ENCODE measurements at places on chromosomes 1 and 21.

DNA sequence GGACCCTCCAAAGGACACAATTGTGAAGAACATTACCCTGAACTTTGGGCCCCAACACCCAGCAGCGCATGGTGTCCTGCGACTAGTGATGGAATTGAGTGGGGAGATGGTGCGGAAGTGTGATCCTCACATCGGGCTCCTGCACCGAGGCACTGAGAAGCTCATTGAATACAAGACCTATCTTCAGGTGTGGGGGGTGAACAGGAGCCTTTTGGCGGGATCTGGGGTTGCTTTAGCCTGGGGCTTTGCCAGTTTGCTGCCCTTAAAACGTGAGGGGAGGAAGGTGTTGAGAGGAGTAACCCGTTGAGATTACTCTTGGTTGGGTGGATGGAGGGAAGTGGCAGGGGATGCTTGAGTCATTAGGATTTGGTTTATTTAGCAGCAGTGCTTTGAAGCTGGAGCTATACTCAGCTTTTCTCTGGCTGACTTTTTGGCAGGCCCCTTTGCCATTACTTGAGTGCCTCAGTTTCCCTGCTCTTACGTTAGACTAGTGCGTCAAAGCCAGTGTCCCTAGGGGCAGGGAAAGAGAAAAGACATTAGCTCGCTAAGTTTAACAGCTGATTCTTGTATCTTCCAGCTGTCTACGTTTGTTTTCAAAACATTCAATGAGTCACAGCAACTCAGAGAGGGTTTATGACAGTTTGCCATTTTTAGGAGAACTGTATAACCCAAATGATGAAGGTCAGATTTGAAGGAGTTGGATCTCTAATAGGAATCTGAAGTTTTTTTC lies 4.4 kb downstream of the NDUFS2 start:
- no peak for DNase-seq

DNA sequence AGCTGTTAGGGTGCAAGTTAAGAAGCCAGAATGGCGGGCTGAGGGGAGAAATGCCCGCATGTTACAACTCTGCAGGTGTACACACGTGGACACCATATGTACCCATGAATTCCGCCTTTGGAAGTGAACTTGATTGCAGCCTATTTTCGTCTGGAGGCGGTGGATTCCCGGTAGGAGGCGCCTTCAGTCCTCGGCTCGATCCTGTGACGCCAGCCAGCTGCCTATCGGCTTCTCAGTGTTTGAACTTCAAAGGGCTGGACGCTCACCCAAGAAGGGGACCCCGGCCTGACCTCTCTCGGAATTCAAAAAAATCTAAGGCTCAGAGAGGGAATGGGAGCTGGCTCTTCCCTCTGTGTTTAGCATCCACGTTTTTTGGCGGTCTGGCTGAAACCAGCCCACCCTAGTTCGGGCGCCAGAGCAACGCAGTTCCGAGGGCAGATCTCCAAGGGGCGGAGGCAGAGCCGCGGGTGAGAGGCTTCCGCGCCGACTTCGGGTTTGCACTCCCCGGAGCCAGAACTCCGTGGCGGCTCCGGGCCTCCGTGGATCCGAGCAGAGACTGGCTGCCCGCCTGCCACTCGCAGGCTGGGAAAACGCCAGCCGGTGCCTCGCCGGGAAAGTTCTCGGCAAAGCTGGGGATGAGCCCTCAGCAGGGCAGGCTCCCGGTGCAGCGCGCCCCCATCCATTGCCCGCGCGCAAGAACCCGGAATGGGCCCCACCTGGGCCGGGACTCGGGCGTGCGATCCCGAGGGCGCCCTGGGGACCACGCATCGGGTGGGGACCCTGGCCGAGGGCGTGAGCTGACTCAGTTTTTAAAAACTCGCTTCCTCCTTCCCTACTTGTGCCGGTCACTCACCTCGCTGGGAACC lies 996 bp upstream of the TMEM51 start:
- DNase-seq, result peak; percentile 92

- DNase-seq, result no peak
These were observed 1.2 kb upstream of the FHAD1 start for GRCh38 chr1:15245593-15246360.

DNA sequence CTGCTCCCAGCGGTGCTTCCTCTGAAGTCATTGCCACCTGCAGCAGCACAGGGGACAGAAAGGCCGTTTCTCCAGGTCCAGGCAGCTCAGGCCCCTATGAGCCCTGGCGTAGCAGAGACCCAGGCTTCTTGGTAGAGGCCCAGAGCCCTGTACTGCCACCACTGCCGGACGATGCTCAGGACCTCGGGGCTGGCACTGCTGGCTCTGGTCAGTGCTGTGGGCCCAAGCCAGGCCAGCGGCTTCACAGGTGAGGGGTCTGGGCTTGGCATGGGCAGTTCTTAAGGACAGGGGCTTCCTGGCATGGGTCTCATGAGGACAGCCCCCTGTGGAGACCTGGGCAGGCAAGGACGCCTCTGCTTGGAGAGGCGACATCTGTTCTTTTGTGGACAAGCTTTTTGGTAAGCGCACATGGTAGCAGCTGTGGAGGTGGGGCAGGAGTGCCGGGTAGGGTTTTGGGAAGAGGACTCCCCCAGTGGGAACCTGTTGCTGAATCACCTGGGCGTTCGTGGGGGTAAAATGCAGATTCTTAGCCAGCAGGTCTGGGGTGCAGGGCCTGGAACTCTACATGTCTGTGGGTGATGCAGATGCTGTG lies at the start of gene UMODL1:
Gene UMODL1, plus strand, starts transcription at position 172 of the 592 bp plus-strand sequence. Its CDS starts 0 bp downstream, at position 172.
- DNase-seq, result no peak

GRCh38 chr1:67689267-67690017 lies 4.4 kb downstream of the GADD45A start:
- DNase-seq, result no peak

DNA sequence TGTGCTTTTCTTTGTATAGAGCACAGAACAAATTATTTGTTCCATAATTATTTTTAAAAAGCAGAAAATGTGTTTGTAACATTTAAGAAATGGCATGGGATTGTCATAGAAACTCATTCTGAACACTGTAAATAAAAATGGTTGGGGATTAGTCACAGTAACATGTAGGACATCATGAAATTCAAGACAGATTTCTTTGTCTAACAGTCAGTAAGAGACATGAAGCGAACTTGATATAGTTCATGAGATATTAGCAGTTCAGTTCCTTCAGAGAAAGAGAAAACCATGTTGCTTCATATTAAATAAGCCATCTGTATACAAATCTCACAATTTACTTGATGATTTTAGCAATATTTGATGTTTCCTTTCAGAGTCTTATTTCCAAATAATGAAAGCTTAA lies 19.7 kb downstream of the NFIA start:
- no peak for DNase-seq

DNA sequence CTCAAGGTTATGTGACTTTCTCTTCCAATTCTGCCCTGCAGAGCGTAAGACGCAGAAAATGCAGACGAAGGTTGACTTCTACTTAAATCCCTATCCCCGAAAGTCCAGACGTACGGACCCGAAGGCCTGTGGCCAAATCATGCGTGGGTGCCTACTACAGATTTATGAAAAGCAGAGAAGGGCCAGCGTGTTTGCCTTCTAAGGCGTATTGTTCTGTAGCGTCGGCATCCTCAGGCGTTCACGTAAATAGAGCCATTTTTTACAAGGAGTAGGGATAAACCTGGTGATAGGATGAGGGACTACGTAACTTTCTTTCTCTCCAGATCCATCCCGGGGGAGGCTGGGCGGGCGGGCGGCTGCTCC lies 222 bp upstream of the GIPC2 start:
- no peak for DNase-seq

GRCh38 chr1:201603613-201604232 lies 64.8 kb downstream of the NAV1 start:
- no peak for DNase-seq

GRCh38 chr1:59433440-59433813 lies 136.5 kb downstream of the FGGY start:
- no peak for DNase-seq

- no peak for DNase-seq
These were observed 16.0 kb downstream of the COL9A2 start for GRCh38 chr1:40301066-40301465.

DNA sequence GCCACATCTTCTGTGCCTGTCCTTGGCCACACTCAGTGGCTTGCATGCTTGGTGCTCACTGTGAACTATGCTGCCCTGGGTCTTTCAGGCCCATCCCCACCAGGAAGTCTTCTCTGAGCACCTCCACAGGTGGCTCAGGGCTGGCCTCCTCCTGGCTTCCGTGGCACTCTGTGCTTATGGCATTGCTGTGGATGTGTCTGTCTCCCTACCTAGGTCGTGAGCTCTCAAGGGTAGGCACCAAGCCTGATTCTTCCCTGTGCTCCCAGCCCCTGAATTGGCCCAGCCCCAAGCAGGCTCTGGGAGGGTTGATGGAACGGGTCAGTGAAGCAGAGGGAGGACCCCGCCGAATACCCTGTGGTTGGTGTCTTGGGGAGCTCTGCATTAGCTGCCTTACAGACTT lies 197.7 kb upstream of the EDN2 start:
- no peak for DNase-seq

GRCh38 chr1:20216574-20216973 lies 30.3 kb upstream of the PLA2G2C start:
- peak; percentile 64 for DNase-seq

DNA sequence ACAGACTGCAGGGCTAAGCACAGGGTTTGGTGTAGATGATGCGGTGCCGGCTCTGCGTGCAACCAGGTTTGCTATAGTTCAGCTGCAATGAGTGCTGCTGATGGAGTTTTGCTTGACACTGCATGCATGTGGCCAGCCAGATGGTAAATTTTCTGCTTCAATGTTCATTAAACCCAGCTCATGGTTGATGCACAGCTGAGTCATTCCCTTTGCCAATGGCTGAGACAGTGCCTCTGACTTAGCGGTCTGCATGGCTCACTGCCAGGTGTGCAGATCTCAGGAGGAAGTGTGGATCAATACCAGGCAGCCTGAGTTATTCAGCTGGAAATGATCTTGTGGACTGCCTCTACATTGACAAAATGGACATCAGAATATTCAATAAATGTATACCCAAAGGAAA lies 172.7 kb upstream of the ZP4 start:
- no peak for DNase-seq

DNA sequence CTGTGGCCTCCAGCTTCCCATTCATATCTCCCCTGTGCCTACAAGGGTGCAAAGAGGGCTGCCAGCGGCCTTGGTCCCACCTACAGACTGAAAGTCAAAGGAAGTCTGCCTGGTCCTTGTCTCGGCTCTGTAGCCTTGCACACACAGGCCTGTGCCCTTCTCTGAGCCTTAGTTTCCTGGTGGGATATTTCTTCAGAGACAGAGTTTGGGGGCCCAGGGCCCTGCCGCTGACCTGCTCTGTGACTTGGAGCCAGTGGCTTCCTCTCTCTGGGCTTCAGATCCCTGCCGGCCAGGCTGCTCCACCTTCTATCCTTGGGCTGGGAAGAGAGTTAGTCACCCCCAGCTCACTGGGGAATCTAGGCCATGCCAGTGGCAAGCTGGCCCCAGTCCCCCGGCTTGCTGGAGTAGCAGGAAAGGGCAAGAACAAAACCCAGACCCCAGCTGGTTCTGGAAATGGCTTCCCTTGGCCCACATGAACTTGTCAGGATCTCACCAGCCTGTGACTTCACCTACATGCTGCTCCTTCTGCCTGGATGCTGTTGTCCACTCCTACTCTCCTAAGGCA lies 1.0 kb upstream of the TMEM61 start:
- no peak for DNase-seq

- DNase-seq, result no peak
These were observed 9.4 kb downstream of the ADAMTS1 start for GRCh38 chr21:26835714-26836265.

GRCh38 chr1:56191369-56191768 lies 388.0 kb downstream of the PLPP3 start:
- DNase-seq, result no peak

GRCh38 chr1:225500624-225501192 lies 72.9 kb upstream of the LBR start:
- DNase-seq, result no peak
